ENCODE measurements at places on chromosomes 2 and 18. TPM values are rescaled to one million over a fixed set of nuclear protein-coding genes. Genes with fewer than 3 reads are reported as not detected.
A peak's percentile ranks its signal among the peaks of the same experiment; 100 is the strongest.

REEP1 gene
- 0.96 TPM for total RNA-seq

HOXD8 gene
- 13.3 TPM for total RNA-seq

LRRTM4 gene
- total RNA-seq = 0.55 TPM

- no peak for DNase-seq
Measured at GRCh38 chr2:215885536-215885935, 127.8 kb downstream of the MREG start.

DNA sequence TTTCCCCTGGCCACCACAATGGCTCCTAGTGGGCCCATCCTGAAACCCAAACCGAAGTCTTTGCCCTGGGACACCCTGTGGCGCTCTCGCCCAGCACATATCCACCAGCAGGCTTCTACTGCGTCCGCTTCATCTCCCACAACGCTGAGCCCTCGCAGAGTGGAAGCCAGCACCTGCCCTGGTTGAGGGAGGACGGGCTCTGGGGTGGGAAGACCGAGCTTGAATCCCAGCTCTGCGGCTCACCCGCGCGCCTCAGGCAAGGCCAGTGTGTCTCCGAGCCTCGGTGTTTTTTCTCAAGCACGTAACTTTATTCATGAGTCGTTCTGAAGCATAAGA lies 15.6 kb downstream of the KLF11 start:
- no peak for DNase-seq

GRCh38 chr2:181553244-181553643 lies 96.1 kb downstream of the ITGA4 start:
- no peak for DNase-seq

GRCh38 chr2:9256570-9257043 lies 50.0 kb downstream of the ASAP2 start:
- DNase-seq = no peak

GRCh38 chr18:26057344-26057773 lies 33.1 kb downstream of the SS18 start:
- no peak for DNase-seq

- DNase-seq = no peak
Measured at GRCh38 chr2:239874636-239875356, 150.3 kb downstream of the NDUFA10 start.

DNA sequence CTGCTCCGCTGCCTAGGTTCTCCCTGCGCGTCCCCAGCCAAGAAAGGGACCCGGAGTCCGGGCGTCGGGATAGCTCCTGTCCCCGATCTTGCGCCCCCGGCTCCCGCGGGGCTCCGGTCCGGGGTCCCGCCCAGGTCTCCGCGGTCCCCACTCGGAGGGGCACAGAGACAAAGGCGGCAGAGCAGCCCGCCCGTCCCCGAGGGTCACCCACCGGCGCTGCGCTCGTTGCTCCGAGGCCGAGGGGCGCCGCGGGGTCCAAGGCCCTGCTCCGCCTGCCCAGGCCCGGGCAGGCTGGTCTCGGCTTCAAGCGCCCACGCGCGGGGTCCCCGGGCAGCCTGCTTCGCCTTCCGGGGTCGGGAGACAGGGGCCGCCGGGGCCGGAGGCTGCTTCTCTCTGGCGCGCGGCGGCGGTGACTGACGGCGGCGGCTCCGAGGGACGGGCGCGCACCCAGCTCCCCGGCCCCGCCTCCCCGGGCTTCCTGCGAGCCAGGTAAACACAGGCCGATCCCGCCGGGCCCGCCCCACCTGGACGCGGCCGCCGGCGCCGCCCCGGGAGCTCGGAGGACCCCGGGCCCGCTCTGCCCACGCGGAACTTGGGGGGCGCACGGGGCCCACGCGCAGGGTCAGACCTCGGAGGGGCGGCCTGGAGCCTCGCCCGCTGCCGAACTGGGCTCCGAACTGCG lies at the start of gene MBP:
Gene MBP (minus strand): TSS at position 415 of the 682 bp plus-strand sequence. CDS start 27,522 bp downstream, outside the sequence.
- DNase-seq = peak; percentile 94

GRCh38 chr2:22055784-22056620 lies 932.2 kb downstream of the TDRD15 start:
- DNase-seq = no peak

DNA sequence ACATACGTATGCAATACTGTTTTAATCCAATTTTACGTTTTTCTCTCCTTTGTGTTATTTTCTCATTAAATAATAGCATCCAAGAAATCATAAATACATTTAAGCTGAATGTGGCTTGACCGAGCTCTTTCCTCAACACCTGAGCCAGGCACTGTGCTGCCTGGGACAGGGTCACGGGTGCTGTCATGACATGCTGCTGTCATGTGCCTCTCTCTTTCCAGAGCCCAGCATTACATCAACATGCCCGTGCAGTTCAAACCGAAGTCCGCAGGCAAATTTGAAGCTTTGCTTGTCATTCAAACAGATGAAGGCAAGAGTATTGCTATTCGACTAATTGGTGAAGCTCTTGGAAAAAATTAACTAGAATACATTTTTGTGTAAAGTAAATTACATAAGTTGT lies 94.1 kb upstream of the LDLRAD4 start:
- no peak for DNase-seq

DNA sequence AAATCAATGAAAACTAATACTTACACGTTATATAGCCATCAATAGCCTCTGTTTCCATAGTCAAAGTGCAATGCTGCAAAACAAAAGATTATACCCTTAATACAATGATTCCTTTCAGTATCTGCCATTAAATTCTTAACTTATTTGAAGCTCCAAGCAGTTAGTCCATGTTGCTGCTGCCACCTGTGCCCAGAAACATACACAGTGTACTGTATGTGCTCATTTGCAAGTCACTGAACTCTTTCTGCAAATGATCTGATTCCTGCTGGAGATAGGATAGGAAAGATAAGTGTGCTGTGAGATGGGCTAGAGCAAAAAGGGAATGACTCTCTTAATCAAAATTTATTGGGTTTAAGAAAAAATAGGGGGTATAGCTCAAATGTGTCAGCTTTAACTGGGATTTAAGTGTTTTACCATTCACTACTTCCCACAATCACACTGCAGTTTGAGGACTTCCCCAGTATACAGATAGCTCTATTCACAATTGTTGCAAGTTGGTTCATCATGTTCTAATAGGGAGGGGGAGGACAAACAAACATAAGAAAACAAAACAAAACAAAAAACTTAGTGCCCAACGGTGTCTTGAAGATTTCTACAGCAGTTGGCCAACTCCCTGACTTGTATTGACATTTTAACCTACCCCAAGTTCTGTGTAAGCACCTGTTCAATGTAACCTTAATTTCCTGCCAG lies 2.7 kb downstream of the IKZF2 start:
- no peak for DNase-seq

DNA sequence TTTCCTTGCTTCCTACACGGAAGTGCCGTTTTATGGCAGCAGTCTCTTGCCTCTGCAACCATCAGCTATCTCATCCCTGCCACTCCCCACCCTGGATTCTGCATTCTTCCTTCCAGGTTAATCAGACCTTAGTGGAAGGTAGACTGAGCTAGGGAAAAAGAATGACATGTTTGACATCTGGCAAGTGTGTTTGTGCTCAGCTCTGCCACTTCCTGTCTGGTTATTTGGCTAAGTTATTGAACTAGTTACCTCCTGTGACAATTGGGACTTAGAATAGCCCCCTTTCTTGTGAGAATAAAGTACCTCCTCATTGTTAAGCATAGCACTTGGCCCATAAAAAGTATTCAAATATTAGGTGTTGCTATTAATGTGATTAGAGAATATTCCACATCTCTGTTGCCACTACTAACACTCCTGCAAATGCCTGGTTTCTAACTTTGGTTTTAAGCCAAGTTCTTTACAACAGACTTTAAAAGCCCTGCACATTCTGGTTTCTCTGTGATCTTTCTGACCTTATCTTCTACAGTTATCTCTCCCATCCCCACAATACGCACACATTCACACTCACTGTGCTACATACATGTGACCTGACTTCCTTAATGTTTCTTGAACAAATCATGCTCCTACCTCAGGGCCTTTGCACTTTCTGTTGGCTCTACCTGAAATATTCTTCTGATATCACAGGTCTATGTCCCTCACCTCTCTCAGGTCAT lies 10.8 kb upstream of the MAPRE2 start:
- DNase-seq = no peak
